ENCODE measurements at places on chromosomes 13 and 19. TPM values are rescaled to one million over a fixed set of nuclear protein-coding genes. Genes with fewer than 3 reads are reported as not detected.

- no peak for DNase-seq
These were observed 1.5 kb downstream of the HIPK4 start for GRCh38 chr19:40388481-40388880.

The TICAM1 gene
- 4.2 TPM for total RNA-seq

The MBD3L3 gene
- not detected for total RNA-seq

The HS6ST3 gene
- total RNA-seq, result 0.11 TPM

Measured in GM23248 (cell line).